ENCODE measurements at places on chromosomes 11 and 22.

DNA sequence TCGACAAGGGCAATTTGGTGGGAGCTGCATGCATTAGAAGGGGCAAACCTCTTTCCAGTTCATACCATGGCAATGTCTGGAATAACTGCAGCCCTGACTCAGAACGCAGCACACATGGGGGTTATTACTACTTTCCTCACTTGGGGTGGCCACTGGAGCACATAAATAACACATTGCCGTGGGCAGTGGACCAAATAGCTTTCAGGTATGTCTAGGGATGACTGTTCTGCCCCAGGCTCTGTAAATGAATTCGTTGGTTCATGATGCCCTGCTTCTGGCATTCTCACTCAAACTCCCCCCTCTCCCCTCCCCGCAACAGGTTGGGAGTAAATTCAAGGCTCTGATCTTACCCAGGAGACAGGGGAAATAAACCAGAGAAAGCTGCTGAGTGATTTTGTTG, 238.0 kb upstream of the PLET1 start:
- DNase-seq = no peak

DNA sequence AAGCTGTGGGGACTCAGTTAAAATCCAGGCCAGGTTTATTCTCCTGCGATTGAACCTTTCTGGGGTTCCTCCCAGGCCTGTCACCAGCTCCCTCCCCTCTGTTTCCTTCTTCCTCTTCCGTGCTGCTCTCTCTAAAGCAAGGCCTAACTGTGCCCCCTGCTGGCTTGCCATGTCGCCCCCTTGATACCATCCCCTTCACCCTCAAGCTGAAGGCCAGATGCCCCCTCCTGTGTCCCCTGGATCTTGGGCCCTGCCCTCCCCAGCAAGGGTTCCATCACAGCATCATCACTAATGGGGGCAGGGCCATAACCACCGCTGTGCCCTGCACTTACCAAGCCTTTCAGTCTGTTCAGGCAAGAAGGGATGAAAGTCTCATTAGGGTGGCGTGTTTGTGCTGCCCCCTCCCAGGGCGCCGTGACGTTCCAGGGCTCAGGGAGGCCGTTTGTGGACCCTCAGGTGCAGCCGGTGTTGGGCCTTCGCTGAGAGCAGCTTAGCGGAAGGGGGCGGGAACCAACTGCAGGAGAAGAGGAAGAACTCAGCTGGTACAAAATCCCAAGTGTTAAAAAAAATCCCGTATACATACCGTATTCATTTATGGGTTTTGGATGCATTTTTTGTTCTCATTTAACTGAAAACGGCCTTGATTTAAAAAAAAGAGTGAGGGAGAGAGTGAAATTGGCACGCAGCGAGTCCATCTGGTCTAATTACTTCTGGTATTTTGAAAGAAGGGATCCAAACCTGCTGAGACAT, 69.9 kb downstream of the MPPED1 start:
- peak; percentile 55 for DNase-seq

- no peak for DNase-seq
Measured at GRCh38 chr11:17606233-17607082, 59.4 kb downstream of the OTOG start.

DNA sequence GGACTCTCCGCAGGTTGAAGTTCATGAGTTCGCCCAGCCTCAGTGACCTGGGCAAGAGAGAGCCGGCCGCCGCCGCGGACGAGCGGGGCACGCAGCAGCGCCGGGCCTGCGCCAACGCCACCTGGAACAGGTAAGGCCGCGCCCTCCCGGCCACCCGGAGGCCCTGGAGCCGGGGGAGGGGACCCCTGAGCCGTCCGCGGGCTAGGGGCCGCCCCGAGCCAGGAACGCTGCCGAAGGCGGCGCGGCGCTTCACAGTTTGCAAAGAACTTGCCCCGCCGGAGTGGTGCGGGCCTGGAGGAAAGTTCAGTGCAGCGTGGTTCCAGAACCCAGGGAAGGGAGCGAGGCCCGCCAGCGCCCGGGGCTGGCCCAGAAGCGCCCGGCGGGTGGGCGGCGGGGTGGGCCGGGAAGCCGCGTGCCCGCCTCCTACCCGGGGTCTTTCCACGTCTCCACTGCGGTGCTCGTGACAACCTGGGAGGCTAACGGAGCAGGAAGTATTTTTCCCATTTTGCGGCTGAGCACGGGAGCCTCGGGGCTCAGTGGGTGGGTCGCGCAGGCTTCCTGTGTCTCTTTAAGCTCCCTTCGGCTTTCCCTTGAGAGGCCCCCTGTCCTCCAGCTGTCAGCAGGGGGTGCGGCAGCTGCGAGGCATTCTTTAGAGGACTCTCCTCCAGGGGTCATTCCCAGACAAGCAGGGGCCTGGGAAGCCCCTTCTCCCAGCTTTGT, 635 bp downstream of the PRR5 start:
- DNase-seq = no peak

- no peak for DNase-seq
Measured at GRCh38 chr11:100761841-100762240, 74.8 kb downstream of the ARHGAP42 start.

DNA sequence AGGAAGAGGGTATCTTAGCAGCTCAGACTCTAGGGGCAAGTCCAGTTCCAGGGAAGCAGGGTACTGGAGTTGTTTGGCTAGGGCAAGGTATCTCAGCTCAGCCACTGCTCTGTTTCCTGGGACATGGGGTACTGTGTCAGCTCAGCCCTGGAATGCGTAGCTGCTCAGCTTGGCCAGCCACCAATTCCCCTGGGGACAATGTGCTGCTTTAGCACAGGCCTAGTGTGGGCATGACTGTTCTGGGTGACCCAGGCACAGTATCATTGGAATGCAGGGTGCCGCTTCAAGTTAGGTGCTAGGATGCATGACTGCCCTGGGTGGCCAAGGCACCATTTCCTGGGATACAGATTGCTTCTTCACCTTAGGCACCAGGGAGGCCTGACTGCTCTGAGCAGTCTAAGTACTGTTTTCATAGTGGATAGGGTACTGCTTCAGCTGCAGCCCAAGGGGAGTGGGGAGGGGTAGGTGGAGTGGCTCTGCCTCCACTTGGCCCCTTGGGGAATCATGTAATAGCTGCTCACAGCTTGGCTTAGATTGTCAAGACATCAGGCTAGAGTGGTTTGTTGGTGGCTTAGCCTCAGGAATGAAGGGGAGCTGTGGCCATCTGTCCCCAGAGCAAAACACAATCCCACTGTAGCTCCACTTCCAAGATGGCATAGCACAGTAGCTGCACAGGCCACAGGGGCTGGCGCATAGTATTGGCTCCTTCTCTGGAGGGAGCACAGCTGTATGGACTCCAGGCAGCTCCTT, 36.0 kb downstream of the MADD start:
- no peak for DNase-seq

- no peak for DNase-seq
Measured at GRCh38 chr22:25100948-25101347, 98.7 kb upstream of the CRYBB3 start.
